ENCODE measurements at places on chromosomes 2 and 18. TPM values are rescaled to one million over a fixed set of nuclear protein-coding genes. Genes with fewer than 3 reads are reported as not detected.

The COLEC12 gene
- 60.4 TPM for total RNA-seq

The MAPK4 gene
- 5.2 TPM for total RNA-seq

The IKZF2 gene
- 28.6 TPM for total RNA-seq

The PRSS56 gene
- 0.82 TPM for total RNA-seq

The HOXD4 gene
- total RNA-seq, result 1.5 TPM

The AP1S3 gene
- 3.0 TPM for total RNA-seq

The SLC38A11 gene
- not detected for total RNA-seq

All from tongue (tissue), 3 donors.